ENCODE measurements at places on chromosomes 7 and 10.

GRCh38 chr10:124994573-124995473, 52.9 kb downstream of the ZRANB1 start:
- DNase-seq, result no peak

- DNase-seq, result no peak
These were observed 551 bp downstream of the IFIT1 start for GRCh38 chr10:89392974-89393373.

GRCh38 chr10:122557516-122557915, 3.0 kb upstream of the DMBT1 start:
- DNase-seq, result no peak

DNA sequence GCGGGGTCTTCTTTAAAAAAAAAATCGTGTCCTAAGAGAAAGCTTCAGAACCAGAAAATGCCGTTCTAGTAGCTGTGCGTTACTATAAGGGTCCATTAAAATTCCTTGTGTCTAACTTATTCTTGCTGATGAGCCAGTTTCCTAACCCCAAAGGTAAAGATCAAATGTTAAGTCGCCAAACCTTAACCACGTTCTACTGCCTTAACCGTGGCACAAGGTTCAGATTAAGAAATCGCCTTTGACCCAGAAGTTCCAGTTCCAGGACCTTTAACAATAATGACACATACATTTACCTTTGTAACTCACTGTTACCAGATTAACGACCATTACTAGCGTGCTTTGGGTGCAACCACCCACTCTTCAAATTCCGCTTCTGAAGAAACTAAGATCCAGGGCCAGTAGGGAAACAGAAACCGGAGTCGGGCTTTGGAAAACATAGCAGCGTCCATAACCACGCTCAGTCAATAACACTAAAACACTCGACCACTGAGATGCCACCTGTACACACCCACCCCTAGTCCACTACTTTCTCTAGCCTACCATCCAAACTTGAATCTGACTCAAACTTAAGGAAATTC, 620 bp downstream of the BET1 start:
- no peak for DNase-seq

GRCh38 chr7:120942861-120943260, 7.7 kb upstream of the ING3 start:
- no peak for DNase-seq

- DNase-seq, result no peak
These were observed 87.9 kb upstream of the PTER start for GRCh38 chr10:16348891-16349290.

GRCh38 chr7:155274633-155275355, 22.9 kb upstream of the INSIG1 start:
- DNase-seq, result no peak

GRCh38 chr7:134254311-134254710, 62.4 kb downstream of the SLC35B4 start:
- DNase-seq, result no peak

- no peak for DNase-seq
These were observed 39.7 kb downstream of the ARID5B start for GRCh38 chr10:61941202-61941681.

GRCh38 chr10:100887761-100888296, 24.9 kb upstream of the SLF2 start:
- no peak for DNase-seq

DNA sequence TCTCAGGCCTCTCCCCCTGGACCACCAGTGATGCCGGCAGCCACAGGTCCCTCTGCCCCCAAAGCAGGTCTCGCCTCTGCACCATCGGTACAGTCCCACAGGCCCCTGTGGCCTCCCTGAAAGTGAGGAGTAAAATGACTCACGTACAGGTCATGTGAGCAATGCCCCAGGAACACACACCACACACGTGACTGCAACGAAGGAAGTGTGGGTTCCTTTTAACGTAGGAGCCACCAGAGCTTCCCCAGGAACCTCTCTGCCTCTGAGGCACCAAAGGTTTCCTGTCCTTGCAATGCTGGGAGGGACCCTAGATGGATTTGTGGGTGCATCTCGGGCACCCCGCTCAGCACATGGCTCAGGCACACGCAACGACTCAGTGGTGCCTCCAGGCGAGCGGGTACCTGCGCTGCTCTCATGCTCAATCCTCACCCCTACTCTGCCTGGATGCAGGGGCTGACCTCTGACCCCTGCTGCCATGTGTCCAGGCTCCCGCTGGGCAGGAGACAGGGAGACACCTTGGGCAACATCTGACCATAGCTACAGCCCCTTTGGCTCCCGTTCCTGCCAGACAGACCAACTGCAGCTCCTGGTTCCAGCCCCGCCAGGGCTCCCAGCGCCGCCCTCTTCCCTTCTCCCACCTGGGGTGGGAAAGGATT, 120.7 kb downstream of the PRKAG2 start:
- DNase-seq, result no peak

DNA sequence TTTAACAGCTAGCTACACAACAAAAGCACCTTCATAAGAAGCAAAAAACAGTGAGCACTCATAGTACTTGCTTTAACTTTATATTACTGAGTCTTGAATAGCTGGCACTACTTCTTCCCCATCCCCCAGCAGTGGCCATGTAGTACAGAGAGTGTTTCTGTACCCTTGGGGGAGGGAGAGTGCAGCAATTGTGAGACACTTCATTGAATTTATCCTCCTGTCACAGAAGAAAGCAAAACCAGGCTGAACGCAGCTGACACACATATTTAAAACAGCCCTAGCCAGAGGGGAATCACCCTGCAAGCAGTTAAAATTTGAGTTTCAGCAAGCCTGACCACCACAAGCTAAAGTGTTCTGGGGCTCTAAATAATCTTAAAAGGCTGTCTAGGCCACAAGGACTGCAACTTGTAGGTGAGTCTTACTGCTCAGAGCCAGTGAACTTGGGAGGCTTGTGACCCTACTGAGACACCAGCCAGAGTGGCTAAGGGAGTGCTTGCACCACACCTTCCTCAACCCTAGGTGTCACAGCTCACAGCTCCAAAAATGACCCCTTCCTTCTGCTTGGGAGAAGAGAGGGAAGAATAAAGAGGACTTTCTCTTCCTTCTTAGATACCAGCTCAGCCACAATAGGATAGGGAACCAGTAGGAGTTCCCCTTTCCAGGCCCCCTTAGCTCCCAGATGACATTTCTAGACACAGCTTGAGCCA, 97.7 kb upstream of the MEOX2 start:
- no peak for DNase-seq

All from NCI-H526 treated with DMSO at 0.1 percent for 48 hours (cell line).